Liver (tissue), 10 donors: ENCODE measurements at places on chromosomes 1 and 21.

DNA sequence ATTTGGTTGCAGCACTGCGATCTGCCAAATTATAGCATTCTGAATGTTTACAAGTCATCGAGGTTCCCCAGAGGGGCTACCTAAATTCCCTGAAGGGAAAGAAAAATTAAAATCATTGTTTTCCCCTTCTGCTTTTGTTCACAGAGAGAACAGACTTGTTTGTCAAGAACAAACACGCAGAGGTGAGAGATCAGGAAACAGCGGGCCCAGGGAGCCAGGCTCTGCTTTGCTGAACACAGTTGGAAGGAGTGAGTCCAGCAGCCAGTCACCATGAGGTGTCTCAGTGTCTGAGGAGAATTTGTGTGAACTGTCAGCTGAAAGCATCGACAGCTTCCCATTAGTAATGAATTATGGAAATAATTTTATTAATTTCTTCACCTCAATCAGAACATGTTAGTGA is 52.5 kb downstream of the RWDD3 start:
- DNase-seq, result no peak

DNA sequence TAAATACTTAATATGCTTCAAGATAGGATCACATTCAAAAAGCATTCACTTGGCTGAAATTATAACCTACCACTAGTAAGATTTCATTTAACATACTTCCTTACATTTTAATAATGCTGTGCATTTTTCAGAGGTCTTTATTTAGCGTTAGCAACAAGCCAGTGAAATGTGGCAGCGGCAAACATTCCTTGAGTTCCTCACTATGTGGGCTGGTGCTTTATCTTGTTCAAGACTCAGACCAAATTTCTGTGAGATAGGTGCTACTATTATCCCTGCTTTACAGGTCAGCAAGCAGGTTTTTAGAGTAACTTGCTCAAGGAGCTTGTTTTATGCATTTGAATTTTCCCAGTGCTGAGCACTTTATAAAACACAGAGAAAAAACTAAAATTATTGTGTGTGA is 132.7 kb downstream of the PLPPR4 start:
- DNase-seq, result no peak

DNA sequence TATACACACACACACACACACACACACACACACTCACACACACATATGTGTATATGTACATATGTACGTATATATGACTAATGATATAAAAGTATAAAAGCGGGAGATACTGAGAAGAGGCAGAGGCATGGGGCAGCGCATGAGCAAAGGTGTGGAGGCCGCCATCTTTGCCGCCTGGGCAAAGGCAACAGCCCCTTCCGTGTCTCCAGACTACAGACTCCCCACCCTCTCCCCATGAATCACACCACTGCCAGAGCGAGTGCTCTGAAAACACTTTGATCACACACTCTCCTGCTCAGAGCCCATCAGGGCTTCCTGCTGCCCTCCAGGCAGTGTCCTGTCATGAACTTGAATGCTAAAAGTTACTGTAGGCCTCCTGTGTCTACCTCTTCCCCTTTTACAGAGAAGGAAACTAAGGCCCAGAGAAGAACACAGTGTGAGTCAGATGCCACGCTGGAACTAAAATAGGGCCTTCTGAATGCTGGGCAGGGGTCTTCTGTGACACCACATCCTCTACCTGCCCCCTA is 54.7 kb upstream of the SSBP3 start:
- DNase-seq, result no peak

GRCh38 chr21:29639366-29640079 is 300.3 kb downstream of the GRIK1 start:
- DNase-seq, result no peak

DNA sequence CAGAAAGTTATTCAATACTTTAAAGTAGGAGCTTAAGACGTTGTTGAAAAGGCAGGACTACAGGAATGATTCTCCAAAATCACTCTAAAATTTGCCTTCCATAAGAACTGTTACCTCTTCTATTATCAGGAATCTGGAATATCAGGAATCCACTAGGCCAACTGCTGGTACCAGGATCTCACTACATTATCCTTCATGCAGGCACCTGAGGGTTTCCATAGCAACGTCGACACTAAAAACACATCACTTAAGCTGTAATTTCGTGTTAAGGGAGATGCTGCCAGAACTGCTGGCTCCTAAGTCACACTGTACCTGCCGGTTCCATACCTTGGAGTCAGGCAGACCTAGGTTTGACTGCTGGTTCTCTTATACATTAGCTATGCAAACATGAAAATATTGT is 139.7 kb upstream of the C1orf87 start:
- DNase-seq, result no peak

GRCh38 chr1:2502661-2503553 is 23.5 kb downstream of the PANK4 start:
- no peak for DNase-seq

DNA sequence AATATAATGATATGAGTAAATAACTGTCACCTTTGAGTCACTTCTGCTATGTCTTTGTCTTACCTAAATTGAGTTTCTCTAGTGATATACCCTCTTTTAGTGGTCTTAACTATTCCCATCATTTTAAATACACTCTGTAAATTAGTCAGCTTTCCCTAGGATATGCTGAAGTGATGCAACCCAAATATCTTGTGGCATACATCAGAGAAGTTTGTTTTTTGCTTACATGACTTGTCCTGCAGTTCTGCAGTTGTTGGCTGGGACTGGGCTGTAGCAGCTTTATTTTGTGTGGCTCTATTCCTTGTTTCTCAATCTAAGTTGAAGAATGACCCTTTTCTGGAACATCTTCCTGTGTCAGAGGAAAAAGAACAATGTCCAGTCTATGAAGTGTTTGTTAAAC is 76.4 kb downstream of the TTC3 start:
- no peak for DNase-seq
